ENCODE measurements at places on chromosomes 4 and X.

DNA sequence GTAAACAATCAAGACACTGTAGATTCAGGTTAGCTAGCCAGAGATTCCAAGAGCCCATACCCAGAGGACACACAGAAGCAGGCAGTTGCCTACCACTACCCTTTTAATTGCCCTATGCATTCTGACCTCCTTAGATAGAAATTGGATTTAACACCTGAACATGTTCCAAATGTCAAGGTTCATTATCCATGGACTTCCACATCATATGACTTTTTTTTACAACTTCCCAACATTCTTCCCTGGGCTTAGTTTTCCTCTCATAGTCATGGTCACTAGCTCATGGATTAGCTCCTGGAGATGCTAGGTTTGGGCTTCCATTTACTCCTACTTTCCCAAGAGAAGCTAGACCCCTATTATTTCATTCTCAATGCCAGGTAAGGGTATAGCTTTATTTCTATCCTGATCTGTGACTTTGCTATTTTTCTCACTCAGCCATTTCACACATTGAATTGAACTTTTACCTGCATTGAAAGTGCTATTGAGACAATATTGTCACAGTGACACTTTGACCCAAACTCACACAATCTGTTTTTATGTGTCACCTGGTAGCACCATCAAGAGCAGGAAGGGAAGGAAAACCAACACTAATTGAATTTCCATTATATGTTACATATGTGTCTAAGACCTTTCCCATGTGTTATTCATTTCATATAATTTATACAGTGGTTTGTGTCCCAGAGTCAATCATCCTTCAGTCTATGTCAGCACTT is 44.0 kb upstream of the PRKG2 start:
- no peak for DNase-seq

- no peak for DNase-seq
Observed at GRCh38 chrX:143472347-143472938, 44.8 kb downstream of the SPANXN3 start.

GRCh38 chrX:45502396-45502795 is 301.7 kb upstream of the DIPK2B start:
- no peak for DNase-seq

DNA sequence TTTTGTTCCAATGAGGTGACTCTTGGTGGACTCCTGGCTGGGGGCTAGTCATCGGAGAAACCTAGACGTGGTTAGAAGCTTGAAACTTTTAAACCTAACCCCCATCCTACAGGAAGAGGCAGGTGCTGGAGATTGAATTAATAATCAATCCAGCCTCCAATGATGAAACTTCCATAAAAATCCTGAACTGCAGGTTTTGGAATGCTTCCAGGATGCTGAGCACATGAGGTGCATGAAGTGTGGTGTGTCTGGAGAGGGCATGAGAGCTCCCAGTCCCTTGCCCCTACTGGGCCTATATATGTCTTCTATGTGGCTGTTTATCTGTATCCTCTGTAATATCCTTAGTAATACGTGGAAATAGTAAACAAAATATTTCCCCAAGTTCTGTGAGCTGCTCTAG is 90.7 kb upstream of the PDHA2 start:
- no peak for DNase-seq

GRCh38 chrX:46849933-46850332 is 13.1 kb downstream of the RP2 start:
- DNase-seq = no peak

GRCh38 chrX:21863241-21863640 is 7.5 kb downstream of the YY2 start:
- DNase-seq = peak; percentile 31
